Fibroblast of skin of scalp (primary cell): ENCODE measurements at places on chromosomes 4 and X.
A peak's percentile ranks its signal among the peaks of the same experiment; 100 is the strongest.

DNA sequence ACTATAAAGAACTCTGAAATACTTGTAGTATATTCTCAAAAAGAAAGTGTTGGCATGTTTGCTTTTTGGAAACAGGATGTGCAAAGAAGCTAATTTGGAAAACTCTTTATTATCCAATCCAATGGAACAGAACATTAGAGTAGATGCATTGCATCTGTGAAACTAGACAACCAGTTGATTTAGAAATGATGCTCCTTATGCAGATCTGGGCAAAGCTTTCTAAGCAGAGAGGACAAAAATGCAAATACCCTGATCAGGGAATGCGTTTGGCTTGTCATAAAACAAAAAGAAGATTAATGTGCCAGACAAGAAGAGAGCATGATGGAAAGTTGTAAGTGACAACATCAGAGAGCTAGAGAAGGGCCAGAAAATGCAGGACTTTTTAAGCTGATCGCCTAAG lies 142.3 kb downstream of the RCHY1 start:
- no peak for DNase-seq

DNA sequence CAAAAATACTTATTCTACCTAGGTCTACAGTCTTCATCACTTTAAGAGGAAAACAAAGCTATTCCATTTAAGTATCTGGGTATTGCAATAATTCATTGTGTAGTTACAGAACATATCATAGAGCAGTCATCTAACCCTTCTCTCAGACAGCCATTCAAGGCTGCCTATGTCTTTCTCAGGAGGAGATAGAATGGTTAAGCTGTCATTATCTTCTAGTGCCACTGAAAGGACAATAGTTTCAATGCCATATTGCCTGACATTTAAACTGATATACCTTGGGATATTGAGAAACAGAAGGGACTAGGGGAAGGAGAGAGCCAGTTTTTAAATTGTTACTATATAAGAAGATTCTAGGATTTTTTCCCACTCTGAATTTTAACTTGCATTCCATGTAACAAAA lies 527.0 kb downstream of the GRID2 start:
- DNase-seq: no peak

DNA sequence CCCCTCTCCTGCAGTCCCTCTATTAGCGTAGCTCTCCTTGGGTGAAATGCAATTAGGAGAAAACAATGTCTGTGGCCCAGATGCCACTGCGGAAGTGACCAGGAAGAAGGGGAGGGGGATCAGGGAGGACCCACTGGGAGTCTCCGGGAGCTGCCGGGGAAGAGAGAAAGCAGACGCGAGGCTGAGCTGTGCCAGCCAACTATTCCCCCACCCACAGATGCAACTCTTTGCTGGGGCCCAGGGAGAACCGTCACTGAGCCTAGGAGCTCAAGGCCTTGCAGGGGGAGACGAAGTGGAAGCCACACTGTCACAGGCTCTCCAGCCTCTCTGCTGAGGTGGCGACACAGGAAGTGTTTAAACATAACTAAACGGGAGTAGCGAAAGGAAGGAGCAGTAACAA lies 149.2 kb downstream of the BCOR start:
- no peak for DNase-seq

- no peak for DNase-seq
Observed at GRCh38 chrX:115410731-115411428, 121.4 kb downstream of the LUZP4 start.

- DNase-seq: no peak
Observed at GRCh38 chr4:4455210-4455865, 68.4 kb downstream of the NSG1 start.

GRCh38 chr4:107824350-107825071 lies at the start of gene SGMS2:
SGMS2 (plus strand) TSS chr4:107824932; CDS start chr4:107895554, 70,622 bp downstream.
- DNase-seq: peak; percentile 90

- no peak for DNase-seq
Observed at GRCh38 chrX:2801223-2801622, 27.5 kb upstream of the GYG2 start.

DNA sequence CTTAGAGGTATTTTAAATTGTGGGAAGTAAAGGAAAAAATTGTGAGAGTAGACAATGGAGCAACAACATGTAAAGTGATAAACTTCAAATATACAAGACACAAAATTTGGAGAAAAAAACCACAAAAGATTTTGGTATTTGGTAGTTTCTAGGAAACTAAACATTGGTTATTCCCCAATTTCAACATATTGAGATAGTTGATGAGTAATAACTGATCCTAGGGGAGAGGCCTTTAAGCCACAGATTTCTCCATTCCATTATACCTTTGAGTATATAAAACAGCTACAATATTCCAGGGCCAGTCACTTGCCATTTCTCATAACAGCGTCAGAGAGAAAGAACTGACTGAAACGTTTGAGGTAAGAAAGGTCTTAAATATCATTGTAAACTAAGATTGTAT lies at the start of gene FDCSP:
FDCSP (plus strand) TSS at position 301 of the 400 bp plus-strand sequence. CDS start 5,071 bp downstream, outside the sequence.
- DNase-seq: no peak

GRCh38 chr4:98556451-98556850 lies 102.0 kb downstream of the TSPAN5 start:
- DNase-seq: peak; percentile 38

GRCh38 chr4:124535003-124535402 lies 177.5 kb downstream of the ANKRD50 start:
- DNase-seq: no peak

DNA sequence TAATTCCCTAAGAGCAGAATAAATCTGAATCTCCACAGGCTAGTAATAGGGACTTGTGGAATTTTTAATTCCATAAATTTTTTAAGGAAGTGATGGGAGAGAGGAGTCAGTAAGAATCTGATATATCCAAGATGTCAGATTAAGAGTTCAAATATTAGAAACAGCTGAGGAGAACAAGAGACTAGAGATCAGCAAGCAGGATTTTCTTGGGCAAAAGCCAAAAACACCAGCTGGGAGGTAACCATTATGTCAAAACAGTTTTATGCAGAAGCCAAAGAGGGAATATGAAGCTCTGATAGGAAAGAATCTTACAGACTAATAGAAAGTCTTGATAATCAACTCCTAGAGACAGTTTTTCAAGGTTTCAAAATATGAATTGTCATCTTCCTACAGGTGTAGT lies 72.2 kb upstream of the RBPJ start:
- DNase-seq: peak; percentile 84

DNA sequence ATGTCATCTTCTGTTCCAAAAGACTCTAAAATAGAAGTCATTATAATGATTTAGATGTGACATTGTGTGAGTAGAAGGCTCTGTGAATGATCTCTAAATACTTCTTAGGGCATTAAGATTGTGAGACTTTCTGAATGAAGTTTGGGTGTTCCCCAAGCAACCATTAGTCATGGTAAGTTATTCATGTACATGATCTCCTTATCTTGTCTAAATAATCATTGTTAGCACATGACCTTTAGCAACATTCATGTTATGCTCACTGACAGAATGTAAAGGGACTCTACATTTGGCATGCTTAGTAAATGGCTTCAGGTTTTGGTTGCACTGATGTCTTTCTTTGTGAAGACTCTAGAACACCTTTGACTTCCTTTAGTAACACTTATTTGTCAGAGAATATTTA lies 140.8 kb upstream of the AGA start:
- DNase-seq: no peak

GRCh38 chr4:42172921-42173320 lies 20.5 kb upstream of the BEND4 start:
- DNase-seq: no peak

DNA sequence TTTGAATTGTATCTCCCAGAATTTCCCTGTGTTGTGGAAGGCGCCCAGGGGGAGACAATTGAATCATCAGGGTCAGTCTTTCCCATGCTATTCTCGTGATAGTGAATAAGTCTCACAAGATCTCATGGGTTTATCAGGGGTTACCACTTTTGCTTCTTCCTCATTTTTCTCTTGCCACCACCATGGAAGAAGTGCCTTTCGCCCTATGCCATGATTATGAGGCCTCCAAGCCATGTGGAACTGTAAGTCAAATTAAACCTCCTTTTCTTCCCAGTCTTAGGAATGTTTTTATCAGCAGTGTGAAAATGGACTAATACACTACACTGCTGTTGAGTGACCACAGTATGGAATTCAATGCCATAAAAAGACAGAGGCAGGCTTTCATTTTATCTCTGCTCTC lies 12.2 kb downstream of the CENPC start:
- DNase-seq: no peak

DNA sequence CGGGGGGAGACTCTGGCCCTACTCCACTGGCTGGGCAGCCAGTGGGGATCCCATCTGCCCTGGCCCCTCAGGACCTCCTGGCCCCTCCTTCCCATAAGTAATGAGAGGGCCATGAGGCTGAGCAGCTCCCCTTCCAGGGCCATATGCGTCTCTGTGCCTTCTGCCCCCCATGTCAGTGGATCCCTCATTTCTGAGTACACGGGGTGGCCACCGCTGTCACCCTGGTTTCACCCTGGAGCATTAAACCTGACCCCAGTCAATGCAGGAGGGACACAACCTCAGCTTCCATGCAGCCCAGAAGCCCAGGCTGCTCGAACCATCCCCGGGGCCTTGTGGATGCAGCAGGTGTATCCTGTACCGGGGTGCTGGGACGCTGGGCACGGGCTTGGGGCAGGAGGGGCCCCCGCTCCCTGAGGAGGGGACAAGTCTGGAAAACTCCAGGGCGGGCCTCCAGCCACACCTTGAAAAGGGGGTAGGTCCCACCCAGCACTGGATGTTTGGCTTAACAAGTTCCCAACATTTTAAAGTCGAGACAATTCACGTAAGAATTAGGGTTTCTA lies 24.2 kb downstream of the ATP5ME start:
- DNase-seq: no peak

DNA sequence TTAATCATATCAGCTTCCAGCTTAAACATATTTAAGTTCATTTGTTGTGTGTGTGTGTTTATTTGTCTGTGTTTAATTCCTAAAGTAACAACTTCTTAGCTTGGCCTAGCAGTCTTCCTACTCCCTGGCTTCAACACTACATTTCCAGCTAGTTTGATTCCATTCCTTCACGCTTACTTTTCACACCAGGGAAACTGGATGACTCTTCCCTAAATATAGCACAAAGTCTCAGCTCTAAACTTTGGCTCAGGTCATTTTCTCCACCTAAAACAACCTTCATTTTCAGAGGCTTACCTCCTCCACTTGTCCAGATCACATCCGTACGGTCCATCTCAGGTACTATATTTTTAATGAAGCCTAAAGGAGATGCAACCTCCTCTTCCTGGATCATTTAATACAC lies 94.4 kb downstream of the KCTD8 start:
- no peak for DNase-seq

- peak; percentile 83 for DNase-seq
Observed at GRCh38 chr4:139606579-139607501, 50.8 kb upstream of the SETD7 start.

DNA sequence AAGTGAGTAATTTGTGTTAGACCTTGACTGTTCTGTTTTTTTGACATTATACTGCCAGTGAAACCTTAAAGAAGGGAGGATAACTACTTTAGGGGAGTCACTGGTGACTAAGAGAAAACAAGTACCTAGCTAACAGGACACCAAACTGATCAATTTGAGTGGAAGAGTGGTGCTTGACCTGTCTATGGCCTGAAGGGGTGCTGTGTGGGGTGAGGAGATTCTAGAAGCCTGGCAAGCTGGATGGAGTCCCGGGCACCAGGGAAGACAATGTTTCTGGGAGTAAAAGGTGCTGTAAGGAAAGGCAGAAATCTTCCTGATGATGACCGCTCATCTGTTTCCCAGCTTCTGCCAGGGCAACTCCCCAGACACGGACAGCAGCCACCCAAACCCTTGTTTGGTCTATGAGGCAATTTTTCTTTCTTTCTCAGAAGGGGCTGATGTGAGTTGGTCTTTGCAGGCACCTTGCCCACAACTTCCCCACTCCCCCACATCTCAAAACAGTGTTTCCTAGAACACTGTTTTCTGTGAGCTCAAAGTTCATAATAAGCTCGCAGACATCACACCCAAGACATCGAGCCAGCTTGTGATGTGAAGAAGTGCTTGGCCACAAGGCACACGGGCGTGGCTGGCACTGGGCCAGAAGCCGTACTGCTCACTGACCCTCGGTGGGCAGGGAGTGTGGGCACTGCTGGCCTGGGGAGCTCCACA lies 4.6 kb downstream of the TXK start:
- no peak for DNase-seq

DNA sequence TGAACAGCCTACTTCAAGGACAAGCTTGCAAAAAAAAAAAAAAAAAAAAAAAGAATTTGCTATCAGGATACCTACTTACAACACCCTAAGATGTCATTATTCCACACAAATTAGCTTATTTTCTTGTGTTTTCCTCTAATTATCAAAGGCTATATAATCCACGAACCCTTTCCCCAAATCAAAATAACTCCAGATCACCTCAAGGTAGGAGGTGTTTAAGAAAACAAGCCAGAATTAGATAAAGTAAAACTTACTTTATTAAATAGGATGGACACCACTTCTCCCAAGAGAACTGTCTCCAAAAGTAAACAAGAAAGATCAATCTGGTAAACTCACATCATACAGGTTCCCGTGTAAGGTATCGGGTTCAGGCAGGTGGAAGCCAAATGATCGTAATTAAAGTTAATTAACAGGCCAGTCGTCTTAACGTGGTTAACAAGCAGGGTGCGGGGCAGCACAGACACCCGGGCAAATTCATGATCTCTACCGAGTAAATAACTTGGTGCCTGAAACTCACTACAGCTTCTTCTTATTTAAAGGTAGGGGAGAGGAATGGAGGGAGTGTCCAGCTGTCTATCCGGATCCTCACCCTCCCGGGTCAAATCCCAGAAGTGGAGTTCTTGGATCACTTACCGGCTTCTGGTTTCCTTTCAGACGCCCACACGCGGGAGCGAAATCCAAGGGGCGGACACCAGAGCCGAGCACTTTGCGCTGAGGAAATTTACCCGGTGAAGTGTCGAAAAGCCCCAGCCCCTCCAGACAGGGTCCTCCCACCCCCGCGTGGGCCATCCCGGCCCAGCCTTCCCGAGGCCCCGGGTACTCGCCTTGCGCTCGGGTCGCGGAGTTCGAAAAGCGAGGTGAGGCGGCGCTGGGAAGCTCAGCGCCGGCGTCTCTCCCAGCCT lies 708 bp downstream of the ARAP2 start:
- DNase-seq: no peak

- DNase-seq: no peak
Observed at GRCh38 chr4:81030981-81031791, 678 bp downstream of the BMP3 start.

DNA sequence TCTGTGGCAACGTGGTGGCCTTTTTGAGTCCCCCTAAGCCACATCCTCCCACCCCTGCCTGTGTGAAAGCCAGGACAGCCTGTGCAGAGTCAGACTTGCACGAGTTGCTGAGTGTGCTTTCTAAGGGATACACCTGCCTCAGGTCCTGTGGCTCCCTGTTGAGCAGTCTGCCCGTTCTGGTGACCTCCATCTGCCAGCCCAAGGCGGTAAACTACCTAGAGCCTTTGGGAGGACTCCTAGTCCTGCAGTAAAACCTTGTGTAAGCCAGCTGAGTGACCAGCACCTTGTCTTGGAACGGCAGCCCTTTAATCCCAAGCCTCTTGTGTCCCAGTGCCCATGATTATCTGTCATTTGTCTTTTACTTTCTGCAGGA lies 69.3 kb downstream of the NBDY start:
- no peak for DNase-seq
